Umbilical cord (tissue), 2 donors: ENCODE measurements at places on chromosomes 1 and 21.

DNA sequence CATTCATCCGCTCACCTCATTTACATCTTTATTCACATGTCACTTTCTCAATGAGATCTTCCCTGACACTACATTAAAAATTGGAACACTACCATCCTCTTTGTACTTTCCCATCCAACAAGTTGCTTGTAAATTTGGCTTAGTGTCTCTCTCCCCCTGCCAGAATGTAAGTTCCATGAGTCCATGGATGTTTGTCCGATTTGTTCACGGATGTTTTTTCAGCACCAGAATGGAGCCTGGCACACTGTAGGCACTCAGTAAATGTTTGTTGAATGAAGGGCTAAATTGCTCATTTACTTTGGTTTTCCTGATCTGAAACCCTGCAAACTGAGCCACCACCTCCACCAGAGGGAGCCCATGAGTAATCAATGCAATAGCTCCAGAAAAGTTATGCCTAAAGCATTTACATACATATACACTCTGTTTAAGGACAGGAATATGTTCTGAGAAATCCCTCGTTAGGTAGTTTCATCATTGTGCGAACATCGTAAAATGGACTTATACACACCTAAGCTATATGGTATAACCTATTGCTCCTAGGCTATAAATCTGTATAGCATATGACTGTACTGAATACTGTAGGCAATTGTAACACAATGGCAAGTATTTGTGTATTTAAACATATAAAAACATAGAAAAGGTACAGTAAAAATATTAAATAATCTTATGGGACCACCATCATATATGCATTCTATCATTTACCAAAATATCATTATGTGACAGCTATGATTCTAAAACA lies 2.8 kb upstream of the EYA3 start:
- DNase-seq = peak; percentile 72

DNA sequence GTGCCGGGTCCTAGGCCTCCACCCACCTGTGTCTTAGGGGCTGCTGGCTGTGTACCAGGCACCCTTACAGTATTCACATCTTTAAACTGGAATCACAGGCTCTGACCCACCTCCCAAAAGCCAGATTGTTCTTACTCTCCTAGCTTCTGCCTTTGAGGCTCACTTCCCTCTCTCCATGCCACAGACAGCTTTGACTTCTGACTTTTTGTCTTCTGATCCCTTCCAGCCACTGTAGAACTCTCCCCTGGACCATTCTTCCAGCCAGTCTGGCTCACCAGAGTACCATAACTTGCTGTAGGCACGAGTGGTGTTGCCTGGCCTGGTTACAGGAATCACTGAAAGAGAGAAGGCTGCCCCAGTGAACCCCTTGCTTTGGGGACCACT lies 58.1 kb upstream of the STUM start:
- no peak for DNase-seq

GRCh38 chr1:214224611-214225354 lies 56.2 kb upstream of the SMYD2 start:
- peak; percentile 69 for DNase-seq

DNA sequence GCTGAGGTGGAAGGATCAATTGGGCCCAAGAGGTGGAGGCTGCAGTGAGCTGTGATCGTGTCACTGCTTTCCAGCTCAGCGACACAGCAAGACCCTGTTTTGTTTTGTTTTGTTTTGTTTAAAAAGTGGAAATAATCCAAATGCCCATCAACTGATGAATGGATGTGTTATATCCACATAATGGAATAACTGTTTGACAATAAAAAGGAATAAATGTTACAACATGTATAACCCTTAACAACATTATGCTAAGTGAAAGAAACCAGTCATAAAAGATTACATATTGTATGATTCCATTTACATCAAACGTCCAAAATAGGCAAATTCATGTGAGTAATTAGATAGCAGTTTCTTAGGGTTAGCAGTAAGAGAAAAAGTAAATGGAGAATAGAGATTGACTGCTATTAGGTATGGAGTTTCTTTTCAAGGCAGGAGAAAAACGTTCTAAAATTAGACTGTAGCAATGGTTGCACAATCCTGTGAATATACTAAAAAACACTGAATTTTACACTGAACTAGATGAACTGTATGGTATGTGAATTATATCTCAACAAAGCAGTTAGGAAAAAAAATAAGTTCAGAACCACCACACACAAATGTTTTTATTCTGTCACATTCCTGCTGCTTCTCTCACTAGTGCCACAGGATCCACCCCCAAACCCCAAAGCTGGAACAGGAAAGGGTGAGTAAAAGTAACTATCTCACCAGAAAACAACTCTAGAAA lies 15.7 kb downstream of the FOXJ3 start:
- peak; percentile 37 for DNase-seq

- DNase-seq = no peak
Measured at GRCh38 chr21:13937236-13937635, 273.5 kb downstream of the LIPI start.

- DNase-seq = no peak
Measured at GRCh38 chr1:7768583-7768982, 2.5 kb upstream of the VAMP3 start.

DNA sequence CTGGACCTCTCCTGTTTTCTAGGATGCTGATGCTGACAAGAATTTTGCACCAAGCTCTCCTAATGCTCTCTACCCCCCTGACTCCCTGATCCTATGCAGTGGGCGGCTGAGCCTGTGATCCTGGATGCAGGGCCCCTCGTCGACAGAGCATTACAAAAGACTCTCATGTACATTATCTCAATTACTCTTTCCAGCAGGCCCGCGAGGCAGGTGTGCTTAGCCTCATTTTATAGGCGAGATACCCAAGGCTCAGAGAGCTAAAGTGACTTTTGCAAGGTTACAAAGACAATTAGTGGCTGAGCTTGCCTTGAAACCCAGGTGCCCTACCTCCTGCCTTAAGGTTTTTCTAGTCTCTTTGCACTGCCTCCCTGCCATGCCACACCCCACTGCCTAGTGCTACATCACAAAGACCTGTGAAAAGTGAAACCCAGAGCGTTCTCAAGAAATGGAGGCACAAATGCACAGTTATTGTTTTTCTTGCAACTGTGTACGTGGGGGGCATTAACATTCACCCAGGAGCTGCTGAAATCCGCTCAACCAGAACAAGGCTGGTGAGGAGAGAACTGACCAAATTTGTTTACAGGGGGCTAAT lies 10.0 kb upstream of the C8A start:
- DNase-seq = no peak

DNA sequence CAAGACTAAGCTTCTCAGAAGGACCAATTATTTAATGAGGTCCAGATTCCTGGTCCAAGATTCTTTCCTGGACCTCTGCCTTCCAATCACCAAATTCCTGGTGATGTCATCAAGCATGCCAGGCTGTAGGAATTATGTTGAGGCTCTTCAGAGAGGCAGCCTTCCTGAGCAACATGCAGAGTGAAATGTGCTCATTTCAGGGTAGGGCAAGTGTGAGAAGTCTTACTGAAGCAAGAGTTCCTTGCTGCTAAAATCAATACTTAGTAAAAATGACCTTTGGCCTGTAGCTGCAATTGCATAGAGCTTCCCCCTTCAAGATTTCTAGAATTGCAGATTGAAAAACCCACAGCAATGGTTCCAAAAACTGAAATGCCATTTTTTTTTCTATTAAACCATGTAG lies 31.7 kb upstream of the BCAR3 start:
- no peak for DNase-seq

- no peak for DNase-seq
Measured at GRCh38 chr1:44242746-44243145, 29.5 kb downstream of the DMAP1 start.

DNA sequence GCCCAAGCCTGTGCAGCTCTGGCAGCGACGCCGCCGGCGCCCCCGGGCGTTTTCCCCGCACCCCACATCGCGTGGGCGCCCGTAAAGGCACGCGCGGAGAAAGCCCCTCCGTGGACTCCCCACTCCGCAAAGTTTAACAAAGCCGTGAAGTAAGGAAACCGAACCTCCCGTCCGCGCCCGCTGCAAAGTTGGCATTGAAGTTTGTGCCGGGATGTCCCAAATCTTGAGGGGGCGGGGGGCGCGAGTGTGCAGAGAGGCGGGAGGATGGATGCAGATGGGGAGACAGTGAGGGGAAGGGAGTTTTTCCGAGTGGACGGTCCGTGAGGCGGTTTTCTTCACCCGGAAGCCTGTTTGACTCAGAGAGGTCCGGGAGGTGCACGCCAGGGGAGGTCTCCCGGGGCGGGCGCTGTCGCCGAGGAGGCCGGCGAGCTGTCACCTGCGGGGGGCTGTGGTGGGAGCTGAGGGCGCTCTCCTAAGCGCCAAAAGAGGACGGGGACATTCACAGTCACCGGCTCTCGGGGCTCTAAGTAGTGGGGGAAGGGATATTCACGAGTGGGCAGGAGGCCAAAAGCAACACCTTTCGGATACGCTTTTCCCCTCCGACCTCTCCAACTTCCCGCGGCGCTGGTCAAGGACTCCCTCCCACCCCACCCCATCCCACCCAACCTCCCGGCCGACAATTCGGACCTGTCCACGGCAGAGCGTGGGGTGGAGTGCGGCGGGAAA lies 1.3 kb downstream of the WLS start:
- no peak for DNase-seq

DNA sequence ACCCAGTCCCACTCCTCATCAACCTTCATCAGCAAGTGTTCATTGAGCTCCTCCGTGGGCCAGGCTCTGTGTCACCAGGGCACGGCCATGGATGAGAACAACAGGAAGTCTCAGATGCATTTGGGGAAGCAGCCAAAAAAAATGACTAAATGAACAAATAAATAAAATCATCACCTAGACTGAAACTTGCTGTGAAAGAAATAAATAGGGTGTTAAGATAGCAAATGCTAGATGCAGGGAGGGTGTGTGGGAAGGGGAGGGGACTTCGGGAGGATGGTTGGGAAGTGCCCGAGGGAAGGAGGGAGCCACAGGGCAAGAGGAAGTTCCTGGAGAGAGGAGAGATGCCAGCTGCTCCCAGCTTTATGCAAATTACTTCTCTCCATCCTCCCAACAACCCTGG lies 696.7 kb downstream of the PTPRU start:
- DNase-seq = no peak

- DNase-seq = no peak
Measured at GRCh38 chr1:155082301-155083051, 3.8 kb downstream of the EFNA3 start.

DNA sequence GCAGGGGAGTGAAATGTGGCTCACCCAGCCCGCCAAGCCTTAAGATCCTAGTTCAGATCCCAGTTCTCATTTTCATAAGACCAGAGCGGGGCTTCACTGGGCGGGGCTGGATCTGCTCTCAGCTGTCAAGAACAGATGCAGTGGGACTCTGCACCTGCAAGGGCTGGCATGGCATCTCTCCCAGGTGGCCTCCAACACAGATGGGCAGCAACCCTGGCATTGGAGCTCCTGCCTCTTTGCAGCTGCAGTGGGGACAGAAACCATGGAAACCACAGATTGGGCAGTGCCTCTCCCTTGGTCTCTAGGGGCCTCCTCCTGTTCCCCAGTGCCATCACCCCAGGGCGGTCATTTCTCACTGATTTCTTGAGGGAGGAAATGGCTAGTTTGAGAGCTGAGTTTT lies 267.7 kb downstream of the PRDM2 start:
- no peak for DNase-seq

- DNase-seq = no peak
Measured at GRCh38 chr1:1415751-1416150, 5.3 kb downstream of the ANKRD65 start.

DNA sequence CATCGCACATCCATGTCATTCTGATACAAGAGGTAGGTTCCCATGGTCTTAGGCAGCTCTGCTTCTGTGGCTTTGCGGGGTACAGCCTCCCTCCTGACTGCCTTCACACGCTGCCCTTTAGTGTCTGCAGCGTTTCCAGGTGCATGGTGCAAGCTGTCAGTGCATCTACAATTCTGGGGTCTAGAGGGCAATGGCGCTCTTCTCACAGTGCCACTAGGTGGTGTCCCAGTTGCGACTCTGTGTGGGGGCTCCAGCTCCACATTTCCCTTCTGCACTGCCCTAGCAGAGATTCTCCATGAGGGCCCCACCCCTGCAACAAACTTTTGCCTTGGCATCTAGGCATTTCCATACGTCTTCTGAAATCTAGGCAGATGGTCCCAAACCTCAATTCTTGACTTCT lies 138.2 kb upstream of the BRINP3 start:
- no peak for DNase-seq

- DNase-seq = no peak
Measured at GRCh38 chr21:45187646-45188045, 100.0 kb downstream of the POFUT2 start.

- DNase-seq = peak; percentile 75
Measured at GRCh38 chr1:28163496-28164161, 12.9 kb downstream of the PTAFR start.

DNA sequence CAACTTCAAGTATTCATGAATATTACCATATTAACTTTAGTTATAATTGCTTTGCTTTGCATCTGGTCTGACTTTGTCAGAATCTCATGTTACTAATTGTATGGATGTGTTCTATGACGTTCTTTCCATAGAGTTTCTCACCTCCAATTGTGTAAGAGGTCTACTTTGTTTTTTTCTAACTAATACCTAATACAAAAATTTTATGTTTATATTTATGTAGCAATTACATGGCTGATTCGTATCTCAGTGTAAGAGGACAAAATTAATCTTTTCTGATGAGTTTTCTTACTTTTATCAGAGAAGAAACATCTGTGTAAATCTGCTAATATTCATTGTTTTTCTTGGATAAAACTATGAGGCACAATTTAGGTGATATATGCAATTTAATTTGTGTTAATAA lies 224.8 kb upstream of the B3GALT2 start:
- DNase-seq = no peak

- DNase-seq = no peak
Measured at GRCh38 chr1:14653461-14653960, 55.0 kb downstream of the KAZN start.
